ENCODE measurements at places on chromosomes 1 and 21. TPM values are rescaled to one million over a fixed set of nuclear protein-coding genes. Genes with fewer than 3 reads are reported as not detected.
A peak's percentile ranks its signal among the peaks of the same experiment; 100 is the strongest.

DNA sequence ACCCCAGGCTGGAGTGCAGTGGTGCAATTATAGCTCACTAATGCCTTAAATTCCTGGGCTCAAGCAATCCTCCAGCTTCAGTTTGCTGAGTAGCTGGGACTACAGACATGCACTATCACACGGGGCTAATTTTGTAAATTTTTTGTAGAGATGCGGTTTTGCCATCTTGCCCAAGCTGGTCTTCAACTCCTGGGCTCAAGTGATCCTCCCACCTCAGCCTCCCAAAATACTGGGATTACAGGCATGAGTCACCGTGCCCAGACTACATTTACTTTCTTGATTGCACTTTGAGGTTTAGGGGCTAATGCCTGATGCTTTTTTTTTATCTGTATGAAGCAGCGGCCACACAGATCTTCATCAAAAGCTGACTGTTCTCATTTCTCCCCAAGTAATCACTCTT lies 124.6 kb downstream of the KIF26B start:
- no peak for DNase-seq

- DNase-seq = no peak
Measured at GRCh38 chr1:209103092-209103491, 480.4 kb upstream of the CAMK1G start.

DNA sequence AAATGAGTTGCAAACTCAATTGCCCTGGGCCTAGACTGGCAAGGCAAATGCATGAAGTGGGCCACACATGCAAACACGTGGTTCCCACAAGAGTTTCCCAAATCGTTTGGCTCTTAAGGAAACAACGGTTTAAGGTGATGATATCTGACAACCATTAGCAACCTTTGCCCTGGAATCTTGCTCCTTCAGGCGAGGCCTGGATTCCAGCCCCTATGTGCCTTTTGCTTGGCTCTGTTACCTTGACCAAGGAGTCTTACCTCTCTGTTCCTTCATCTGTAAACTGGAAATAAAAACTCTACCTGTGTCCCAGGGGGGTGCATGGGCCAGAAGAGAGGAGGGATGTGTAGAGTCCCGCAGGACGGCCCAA lies 72.1 kb upstream of the CASZ1 start:
- no peak for DNase-seq

GRCh38 chr21:35204850-35205541 lies 155.9 kb upstream of the RUNX1 start:
- peak; percentile 74 for DNase-seq

Gene BRDT
- not detected for total RNA-seq

Gene KCNE2
- not detected for total RNA-seq

All from dermis blood vessel endothelial cell (primary cell).